ENCODE measurements at places on chromosomes 1 and 21. TPM values are rescaled to one million over a fixed set of nuclear protein-coding genes. Genes with fewer than 3 reads are reported as not detected.

The PEA15 gene
- 178 TPM for total RNA-seq

The ZFP69B gene
- total RNA-seq = 18.9 TPM

The FAM131C gene
- 2.7 TPM for total RNA-seq

The AKNAD1 gene
- 3.0 TPM for total RNA-seq

The GREM2 gene
- total RNA-seq = 12.0 TPM

The HSF2BP gene
- total RNA-seq = 2.2 TPM

The KHDRBS1 gene
- 130 TPM for total RNA-seq

The S100A7A gene
- not detected for total RNA-seq

The ACTL8 gene
- total RNA-seq = not detected

The LPAR3 gene
- 0.74 TPM for total RNA-seq

The DPT gene
- total RNA-seq = 0.49 TPM

The CCDC24 gene
- total RNA-seq = 4.4 TPM

The TCEANC2 gene
- total RNA-seq = 3.7 TPM

The VCAM1 gene
- total RNA-seq = 19.9 TPM

The LRRC8B gene
- 35.4 TPM for total RNA-seq

The PRR9 gene
- total RNA-seq = 0.49 TPM

The GAS5 gene
- total RNA-seq = 381 TPM

The HMCN1 gene
- 2.7 TPM for total RNA-seq

The IL10 gene
- not detected for total RNA-seq

The KCNE2 gene
- 0.25 TPM for total RNA-seq

The ZFP69 gene
- total RNA-seq = 12.5 TPM

The SV2A gene
- total RNA-seq = 72.0 TPM

The CLCA4 gene
- total RNA-seq = not detected

The SH2D1B gene
- not detected for total RNA-seq

The SPAG17 gene
- 2.5 TPM for total RNA-seq

The SOD1 gene
- total RNA-seq = 87.3 TPM

The ADAM30 gene
- not detected for total RNA-seq

The PLXNA2 gene
- total RNA-seq = 63.2 TPM

The ANKRD65 gene
- 0.49 TPM for total RNA-seq

The MMEL1 gene
- 7.6 TPM for total RNA-seq

The SRGAP2C gene
- total RNA-seq = 32.5 TPM

The TEDDM1 gene
- total RNA-seq = not detected

The CD1D gene
- total RNA-seq = 0.74 TPM

The ZBTB8B gene
- total RNA-seq = 15.2 TPM

The RAP1GAP gene
- total RNA-seq = 22.6 TPM

The AK4 gene
- 16.0 TPM for total RNA-seq

The SLC30A2 gene
- not detected for total RNA-seq

The BSND gene
- not detected for total RNA-seq

The SIK1 gene
- total RNA-seq = 5.9 TPM

The MROH9 gene
- total RNA-seq = not detected

The CR1 gene
- 0.25 TPM for total RNA-seq

The SPRR5 gene
- not detected for total RNA-seq

The OVAAL gene
- not detected for total RNA-seq

The ELF3 gene
- 0.74 TPM for total RNA-seq

The COL24A1 gene
- 0.74 TPM for total RNA-seq

The GBP5 gene
- 0.25 TPM for total RNA-seq

The TNN gene
- total RNA-seq = 1.7 TPM

The NUF2 gene
- total RNA-seq = 4.4 TPM

The FOXD3 gene
- total RNA-seq = not detected

The PWP2 gene
- total RNA-seq = 9.6 TPM

Measured in temporal lobe (tissue), 4 donors.